ENCODE measurements at places on chromosomes 3 and 15.

DNA sequence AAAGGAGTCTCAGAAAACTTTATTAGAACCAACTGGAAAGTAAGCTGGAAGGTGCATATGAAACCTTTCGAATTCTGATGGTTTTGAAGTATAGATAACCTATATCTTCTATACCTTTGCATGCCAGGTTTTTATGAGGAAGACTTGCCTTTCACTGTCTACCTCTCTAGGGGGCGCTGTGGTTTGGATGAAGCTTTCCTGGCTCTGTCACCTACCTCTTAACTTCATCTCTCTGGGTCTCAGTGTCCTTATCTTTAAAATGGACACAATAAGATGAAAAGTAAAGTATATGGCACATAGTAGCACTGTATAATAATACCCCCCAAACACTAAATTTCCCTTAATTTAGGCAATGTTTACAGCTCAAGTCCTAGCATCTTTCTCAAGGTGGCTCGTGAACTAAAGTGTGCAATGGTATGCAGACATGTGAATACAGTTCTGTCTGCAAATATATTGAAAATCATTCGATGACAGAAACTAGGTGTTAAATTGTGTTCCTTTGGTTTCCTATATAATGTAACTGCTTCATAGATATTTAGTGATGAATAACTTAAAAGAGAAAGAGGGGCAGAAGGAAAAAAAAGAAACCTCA lies 314.3 kb downstream of the CHST2 start:
- no peak for DNase-seq

GRCh38 chr3:62199126-62199525 lies 174.2 kb downstream of the FEZF2 start:
- DNase-seq, result no peak

GRCh38 chr15:98684436-98684835 lies 36.1 kb downstream of the IGF1R start:
- no peak for DNase-seq

DNA sequence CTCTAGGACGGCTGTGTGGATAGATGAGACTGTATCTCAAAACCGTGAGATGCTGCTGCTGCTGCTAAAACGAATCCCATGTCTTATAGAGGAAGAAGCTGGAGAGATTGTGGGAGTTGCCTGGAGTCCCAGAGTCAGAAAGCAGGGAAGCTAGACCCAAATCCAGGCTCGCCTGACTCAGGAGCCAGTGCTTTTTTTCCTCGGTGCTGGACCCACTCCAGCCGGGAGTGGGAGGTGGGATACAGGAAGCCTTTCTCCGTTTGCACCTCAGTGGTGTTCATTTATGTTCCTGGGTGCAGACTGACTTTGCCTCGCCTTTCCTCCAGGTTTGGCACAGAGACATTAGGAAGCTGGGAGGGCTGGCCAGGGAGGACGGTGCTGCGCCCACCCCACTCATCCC lies 150.9 kb upstream of the LINGO1 start:
- no peak for DNase-seq

GRCh38 chr3:98699132-98699531 lies 64.0 kb upstream of the ST3GAL6 start:
- DNase-seq, result no peak

DNA sequence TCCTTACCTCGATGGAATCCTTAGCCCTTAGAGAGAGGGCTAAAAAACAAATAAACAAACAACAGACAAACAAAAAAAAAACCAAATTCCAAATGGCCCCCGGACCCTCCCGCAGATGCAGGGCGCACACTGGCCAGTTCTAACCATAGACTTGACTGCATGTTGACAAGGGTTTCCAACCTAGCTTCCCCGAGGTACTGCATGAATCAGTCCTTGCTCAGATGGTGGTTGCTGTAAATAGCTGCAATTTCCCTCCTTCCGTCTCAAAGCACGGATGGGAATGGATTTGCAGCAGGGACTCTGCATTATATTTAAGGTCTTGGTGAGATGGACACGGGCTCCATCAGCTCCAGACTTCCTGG lies 162.8 kb downstream of the CD47 start:
- DNase-seq, result no peak

- no peak for DNase-seq
Observed at GRCh38 chr3:156535162-156535627, 19.7 kb downstream of the SSR3 start.

GRCh38 chr3:144708437-144708836 lies 736.8 kb downstream of the DIPK2A start:
- DNase-seq, result no peak

GRCh38 chr15:25801586-25802284 lies 61.4 kb downstream of the ATP10A start:
- no peak for DNase-seq

DNA sequence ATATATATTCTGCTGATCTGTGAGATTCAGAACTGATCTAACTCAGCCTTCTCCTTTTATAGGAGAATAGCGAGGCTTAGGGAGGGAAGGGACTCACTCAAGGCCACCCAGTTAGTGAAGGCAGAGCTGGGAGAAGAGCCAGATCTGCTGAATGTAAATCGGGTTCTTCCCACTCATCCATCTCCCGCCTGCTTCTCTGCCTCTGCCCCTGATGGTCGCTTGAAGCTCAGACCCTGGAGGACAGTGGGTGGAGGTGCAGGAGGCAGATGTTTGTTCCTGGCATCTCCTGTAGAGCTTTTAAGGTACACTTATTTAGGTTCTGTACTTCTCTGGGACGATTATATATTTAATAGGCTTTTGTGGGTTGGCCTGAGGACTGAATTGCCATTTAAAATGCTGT lies 4.3 kb downstream of the PDIA5 start:
- DNase-seq, result no peak

DNA sequence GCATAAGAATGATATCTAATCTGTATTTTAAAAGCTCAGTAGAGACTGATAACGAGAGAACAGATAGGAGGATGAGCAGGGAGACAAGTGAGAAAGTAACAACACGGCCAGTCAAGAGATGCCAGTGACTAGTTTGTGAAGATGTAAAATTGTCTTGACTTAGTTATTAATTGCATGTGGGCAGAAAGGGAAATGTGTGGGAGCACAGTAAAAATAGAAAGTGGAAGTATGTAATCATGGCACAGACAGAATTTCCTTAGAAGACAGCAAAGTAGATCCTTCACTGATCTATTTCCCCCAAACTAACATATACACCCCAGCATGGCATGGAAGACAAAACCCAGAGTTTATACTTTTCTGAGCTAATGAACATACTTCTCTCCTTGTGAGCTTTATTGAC lies 344.5 kb downstream of the FGF12 start:
- DNase-seq, result no peak

GRCh38 chr3:80612366-80612765 lies 844.6 kb upstream of the ROBO1 start:
- no peak for DNase-seq

DNA sequence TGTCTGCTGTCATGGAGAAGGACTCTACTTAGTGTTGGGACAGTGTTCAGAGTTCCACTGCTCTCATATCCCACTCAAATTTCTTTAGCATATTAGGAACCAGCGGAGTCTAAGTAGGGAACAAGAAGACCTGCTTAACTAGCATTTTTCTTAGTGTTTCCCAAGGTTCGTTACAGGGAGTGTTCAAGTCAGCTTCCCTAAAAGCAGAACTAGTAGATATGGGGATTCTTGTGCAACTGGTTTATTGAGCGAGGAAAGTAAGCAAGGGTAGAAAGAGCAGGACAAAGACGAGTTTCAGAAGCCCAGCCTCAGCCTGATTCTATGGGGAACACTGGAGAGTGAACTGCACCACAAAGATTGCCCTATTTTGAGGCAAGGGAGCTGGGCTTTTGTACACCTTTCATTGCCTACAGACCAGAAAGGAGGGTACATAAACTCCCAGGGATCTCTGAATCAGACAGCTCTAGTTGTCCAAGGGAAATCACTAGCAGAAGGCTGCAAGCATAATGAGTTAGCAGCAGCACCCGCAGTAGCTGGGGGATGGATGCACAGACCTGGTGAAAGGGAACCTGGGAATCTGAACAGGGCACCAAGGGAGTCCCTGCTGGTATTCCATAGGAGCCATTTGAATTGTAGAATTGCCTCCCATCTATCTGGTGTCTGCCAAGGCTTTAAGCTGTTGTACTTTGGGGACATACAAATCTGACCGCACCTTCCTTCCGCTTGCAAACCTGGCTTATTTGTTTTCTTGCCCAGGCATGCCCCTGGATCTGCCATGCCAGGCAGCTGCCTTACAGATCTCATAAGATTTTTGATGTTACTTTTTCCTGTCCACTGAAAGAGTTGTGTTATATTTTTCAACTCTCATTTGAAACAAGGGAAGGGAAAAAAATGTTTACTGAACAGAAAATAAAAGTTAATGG lies 15.1 kb downstream of the CMTM7 start:
- no peak for DNase-seq

GRCh38 chr15:46389739-46390138 lies 754.9 kb downstream of the SQOR start:
- DNase-seq, result no peak

Data from T follicular helper cell (primary cell).